Stimulated activated CD8-positive, alpha-beta memory T cell treated with anti-CD3 and anti-CD28 coated beads, Interleukin-7, amount 100 ng/mL, for 48 hours (primary cell): ENCODE measurements at places on chromosomes 7 and 10.

DNA sequence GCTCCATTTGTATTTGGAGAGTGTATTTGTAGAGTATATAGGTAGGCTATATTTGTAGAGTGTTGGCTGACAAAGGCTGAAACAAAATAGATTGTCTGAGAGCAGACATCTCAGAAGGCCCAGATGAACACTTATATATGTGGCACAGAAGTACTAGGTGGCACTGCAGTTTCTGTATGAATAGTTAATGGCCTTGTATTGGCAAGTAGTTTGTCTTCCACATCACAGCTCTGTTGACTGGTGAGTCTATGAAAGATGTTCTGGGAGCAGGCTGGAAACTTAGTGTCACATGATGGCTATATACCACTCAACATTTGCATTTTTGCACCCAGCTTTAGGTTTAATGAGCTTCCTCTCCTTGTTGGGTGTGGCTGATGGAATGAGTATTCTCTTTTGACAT, 51.9 kb downstream of the CCNY start:
- DNase-seq: no peak

GRCh38 chr7:68929781-68930261, 668.5 kb upstream of the AUTS2 start:
- DNase-seq: no peak

GRCh38 chr10:82982110-82982608, 1107.2 kb downstream of the NRG3 start:
- no peak for DNase-seq

GRCh38 chr7:45978010-45978681, 57.1 kb upstream of the IGFBP3 start:
- peak; percentile 1 for DNase-seq

- DNase-seq: no peak
Observed at GRCh38 chr7:108166687-108167086, 36.5 kb upstream of the LAMB4 start.

DNA sequence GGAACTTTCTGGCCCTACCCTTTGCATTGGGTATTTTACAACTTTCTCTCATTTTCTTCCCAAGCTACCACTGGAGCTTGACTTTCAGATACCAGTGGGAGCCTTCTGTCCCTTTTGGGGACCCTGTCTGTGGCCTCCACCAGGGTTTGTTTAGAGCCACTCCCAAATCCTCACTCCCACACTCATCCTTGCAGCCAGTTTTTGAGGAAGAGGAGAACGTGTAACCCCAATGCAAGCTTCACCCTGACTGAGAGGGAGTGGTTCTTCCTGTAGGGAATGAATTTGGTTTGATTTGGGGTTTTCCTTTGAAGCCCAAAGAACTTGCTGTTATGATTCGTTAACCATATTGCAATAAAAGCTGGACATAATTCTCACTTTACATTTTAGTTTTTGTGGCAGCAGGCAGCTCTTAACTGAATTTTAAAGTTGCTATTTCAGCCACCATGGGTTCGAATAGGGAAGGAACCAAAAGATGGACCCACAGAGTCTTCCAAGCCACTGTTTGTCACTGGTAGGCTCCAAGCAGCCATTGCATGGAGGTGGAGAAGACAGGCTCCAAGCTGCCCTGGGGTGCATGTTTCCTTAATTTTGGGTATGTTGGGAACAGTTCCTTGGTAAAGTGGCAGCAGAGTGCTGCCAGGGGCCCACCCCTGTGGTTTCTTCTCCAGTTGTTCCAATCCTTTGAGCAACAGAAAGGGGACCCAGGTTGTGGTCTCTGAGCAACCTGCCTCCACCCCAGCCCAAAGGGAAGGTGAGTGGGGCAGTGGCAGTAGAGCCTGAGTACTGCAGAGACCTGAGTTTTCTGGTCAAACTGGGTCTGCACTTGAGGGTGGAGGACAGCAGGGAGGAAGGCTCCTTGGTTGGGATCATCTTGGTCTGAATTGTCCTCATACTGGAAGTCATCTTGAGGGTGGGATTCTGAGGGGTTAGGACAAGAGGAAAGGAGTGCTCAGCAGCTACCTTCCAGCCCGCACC, 5.1 kb downstream of the EVX1 start:
- no peak for DNase-seq

- DNase-seq: no peak
Observed at GRCh38 chr10:83166344-83166743, 973.0 kb upstream of the GHITM start.

- no peak for DNase-seq
Observed at GRCh38 chr10:50636618-50637579, 13.1 kb upstream of the SGMS1 start.

- peak; percentile 5 for DNase-seq
Observed at GRCh38 chr10:95655571-95656290, 780 bp downstream of the ALDH18A1 start.

- no peak for DNase-seq
Observed at GRCh38 chr10:96587264-96588059, 650 bp upstream of the TM9SF3 start.

DNA sequence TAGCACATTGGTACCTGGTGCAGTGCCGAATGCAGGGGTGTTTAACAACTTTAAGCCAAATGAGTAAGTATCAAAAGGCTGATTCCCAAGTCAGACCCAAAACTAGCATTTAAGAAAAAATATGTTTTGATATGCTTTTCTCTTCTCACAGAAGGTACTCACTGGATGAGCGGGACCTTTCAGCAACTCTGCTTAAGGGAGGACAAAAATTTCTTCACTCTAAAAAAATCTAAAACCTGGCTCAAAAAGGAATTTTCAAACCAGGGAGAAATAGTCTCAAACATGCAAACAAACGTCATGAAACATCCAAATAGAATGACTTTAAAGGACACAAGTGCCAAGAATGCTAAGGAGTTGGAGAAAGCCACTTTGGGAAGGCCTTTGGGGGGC, 962.1 kb downstream of the KCNMA1 start:
- no peak for DNase-seq

DNA sequence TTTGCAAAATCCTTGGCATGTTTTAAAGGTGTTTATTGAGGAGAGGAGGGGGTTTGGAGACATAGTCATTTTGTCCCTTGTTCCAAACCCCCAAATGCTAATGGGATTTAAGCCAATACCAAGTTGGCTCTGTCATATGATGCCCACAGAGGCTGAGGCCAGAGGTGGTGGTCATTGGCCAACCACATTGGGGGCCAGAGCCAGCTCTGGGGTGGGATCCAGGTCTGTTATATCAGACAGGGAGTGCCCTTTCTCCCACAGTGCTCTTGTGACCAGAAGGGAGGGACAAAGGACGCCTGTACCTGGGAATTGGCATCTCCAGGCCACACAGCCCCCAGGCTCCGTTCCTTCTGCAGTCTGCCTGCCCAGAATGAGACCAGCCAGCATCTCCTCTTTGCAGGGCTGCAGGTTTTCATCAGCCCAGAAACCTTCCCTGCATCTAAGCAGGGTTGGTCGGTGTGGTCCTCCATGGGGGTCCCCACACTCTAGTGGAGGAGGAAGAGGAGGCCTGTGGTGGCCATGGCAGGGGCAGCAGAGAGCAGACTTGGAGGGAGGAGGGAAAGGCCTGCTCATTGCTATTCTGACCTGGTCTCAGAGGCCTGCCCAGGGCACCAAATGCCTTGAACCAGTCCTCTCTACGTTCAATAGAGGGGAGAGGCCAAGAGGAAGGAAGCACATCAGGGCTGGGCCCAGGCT, 17.9 kb downstream of the ADCYAP1R1 start:
- DNase-seq: no peak

GRCh38 chr10:131882590-131883451, 18.0 kb upstream of the PPP2R2D start:
- DNase-seq: no peak

DNA sequence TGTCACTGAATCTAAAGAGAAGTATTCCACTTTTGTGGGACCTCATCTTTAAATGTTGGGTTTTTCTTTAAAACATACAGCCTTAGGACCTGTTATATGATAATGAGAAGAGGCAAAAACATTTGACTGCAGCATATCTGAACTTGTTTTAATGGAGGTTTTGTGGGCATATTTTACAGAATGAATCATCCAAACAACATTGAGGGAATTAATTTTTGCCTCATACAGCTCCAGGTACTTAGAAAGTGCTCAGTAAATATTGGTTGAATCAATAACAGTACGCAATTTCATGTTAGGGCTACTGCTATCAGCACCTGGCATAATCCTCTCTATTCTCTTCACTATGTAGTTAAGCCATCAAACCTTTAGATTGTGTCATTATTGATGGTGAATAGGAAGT, 115.9 kb downstream of the MALRD1 start:
- DNase-seq: no peak

- DNase-seq: no peak
Observed at GRCh38 chr10:127953876-127954275, 47.0 kb downstream of the PTPRE start.

GRCh38 chr10:34710391-34710751, 104.7 kb downstream of the PARD3 start:
- no peak for DNase-seq

DNA sequence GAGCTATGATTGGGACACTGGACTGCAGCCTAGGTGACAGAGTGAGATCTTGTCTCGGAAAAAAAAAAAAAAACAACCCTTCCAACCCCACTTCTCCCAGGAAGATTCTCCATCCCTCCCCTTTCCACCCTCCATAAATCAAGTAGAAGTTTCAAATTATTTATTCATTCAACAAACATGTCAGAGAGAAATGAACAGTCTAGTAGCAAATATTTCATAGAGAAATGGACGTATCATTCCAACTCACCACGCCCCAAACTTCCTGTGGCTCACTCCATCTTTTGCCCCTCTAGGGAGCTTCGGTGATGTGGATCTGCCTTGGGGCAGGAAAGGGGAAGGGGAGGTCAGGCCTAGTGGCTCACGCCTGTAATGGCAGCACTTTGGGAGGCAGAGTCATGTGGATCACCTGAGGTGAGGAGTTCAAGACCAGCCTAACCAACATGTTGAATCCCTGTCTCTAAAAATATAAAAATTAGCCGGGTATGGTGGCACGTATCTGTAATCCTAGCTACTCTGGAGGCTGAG, 638 bp upstream of the TRAPPC14 start:
- no peak for DNase-seq

DNA sequence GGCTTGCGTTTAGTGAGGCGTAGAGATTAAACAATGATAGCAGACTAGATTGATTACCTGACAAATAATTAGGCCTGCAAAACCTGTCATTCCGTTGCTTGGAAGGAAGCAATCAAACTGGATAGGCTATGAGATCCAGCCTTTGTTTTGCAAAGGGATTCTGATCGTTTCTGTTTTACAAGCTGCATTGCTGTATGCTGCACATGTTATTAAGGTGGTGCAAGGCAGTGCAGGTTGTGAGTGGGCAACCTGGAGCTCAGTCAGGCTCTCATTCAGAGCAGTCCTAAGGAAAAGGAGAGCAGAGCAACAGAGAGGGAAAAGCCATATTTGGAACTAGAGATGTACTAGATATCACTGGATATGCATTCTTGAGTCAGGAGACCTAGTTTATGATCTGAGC, 6.9 kb upstream of the NOBOX start:
- DNase-seq: no peak

DNA sequence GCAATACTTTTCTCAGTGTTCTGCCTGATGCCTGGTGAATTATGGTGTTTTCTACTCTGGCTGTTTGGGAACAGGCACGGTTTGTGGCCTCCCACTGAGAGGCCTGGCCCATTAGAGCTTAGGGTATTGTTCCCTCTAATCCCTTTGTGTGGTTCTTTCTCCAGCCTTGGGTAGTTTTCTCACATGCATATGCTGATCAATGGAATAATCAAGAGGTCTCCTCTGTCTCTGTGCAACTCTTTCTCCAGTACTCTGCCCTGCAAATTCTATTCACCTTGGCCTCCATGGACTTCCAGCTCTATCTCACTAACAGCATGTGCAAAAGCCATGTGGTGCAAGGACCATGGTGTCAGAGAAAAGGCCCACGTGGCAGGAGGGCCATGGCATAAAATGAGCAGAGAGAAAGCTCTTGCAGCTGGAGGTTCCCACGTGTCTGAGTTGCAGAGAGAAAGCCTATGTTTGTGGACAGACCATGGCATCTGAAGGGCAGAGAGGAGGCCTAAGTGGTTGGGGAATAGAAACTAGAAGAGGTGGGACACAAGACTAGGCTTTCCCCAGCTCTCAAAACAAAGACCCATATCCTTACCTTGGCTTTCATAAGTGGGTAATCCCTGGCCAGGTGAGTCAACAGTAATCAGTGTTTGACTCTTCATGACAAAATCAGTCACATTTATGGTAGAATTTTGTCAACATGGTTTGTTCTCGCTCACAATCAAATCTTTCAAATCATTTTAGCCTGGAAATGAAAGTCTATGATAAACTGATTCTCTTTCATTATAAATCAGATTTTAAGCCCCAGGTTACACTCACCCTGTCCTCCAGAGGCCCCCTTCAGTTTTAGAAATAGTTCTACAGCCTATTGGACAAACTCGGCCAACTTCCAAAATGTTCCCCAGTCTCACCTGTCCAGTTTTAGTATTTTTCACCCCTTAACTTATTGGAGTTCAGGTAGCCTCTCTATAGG, 17.3 kb downstream of the OPALIN start:
- no peak for DNase-seq

- DNase-seq: no peak
Observed at GRCh38 chr10:130021383-130021950, 57.4 kb upstream of the EBF3 start.

GRCh38 chr10:126117196-126117595, 220.8 kb downstream of the FANK1 start:
- DNase-seq: no peak

- DNase-seq: no peak
Observed at GRCh38 chr7:158160199-158160598, 427.4 kb downstream of the PTPRN2 start.

DNA sequence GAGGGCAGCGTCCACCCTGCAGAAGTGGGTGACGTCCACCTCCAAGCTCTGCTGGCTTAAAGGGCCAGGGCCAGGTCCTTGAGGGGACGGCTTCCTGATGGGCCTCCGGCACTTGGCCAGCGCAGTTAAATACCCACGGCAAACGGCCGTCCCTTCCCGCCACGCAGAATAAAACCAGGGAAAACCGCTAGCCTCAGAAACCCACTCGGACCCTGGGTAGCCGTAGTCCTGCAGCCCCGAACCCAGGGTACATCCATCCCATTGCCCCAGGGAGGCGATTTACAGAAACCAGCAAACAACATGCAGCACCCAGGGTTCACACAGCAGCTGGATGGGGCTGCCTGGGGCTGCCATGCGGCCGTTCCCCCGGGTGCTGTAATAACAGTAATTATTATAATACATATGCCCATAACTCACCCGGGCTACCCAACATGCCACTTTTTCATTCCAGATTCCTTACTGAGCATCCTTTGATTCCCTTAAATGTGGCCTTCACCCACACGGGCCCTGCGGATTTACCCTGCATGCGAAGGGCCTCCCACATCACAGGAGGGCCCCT, 81.5 kb upstream of the PDGFA start:
- DNase-seq: no peak

DNA sequence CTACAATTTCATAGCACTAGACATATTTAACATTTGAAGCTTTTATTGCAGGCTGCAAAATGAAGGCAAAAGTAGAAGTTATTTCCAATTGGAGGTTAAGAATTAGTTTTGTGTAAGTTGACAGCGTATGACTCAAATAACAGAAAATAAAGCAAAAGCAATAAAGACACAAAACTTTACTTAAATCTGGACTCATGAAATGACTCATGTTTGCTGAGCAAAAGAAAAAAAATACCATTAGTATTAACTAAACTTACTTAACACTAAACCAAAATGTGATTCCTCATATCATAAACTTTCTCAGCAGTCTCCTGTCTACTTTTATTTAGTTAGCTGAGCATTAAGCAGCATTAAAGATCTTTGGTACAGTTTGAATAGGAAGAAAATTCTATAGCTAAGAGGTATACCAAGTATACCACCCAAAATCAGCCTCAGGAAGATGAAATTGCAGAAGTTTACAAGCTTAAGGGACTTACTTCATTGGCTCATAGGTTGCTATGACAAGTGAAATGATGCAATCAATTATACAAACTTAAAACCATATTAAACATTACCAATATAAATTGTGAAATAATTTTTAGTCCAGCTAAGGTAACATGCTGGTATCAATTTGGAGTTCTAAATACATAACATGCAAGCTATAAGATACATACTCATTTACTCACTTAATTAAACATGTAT, 1131.4 kb downstream of the XPNPEP1 start:
- DNase-seq: no peak
